Esophagus squamous epithelium (tissue), 5 donors: ENCODE measurements at places on chromosomes 1 and 21.

- DNase-seq: no peak
Measured at GRCh38 chr1:163596541-163597258, 274.9 kb downstream of the NUF2 start.

- no peak for DNase-seq
Measured at GRCh38 chr1:85569122-85569521, 11.4 kb upstream of the CCN1 start.

DNA sequence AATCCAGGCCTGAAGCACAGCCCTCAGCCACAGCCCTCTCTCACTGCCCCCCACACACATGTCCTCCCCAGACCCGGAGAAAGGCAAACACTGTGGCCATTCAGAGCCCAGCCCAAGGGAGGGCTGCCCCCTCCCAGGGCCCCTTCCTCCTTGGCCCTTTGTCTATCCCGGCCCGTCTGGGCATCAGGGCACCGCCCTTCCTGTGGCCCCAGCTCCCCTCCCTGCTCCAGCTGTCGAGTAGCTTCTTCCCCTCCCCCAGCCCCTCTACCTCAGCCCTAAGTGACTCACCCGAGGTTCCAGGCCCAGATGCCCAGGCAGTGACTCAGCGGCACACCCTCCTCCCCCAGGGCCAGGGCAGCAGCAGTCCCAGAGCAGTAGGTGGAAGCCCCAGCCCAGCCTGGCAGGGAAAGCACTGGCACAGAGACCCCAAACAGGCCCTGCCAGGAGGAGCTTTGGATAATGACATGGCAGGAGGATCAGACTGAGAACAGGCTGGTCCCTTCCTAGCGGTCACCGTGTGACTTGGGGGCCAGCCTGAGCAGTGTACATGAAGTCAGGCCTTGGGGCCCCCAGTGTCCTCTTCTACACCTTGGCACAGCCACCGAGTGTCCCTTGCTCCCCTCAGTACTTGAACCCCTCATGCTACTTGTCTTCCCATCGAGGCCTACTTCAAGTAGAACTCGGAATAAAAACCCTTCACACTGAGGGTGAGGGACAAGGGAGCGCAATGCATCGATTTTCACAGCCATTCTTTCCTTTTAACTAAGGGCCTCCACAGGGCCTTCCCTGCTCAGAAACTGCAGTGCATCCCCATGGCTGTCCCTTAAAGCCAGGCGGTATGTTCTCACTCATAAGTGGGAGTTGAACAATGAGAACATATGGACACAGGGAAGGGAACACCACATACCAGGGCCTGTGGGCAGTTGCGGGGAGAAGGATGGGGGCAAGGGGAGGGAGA, 1.0 kb upstream of the S100A2 start:
- peak; percentile 71 for DNase-seq

GRCh38 chr1:230282157-230282556, 144.0 kb downstream of the PGBD5 start:
- no peak for DNase-seq

- DNase-seq: no peak
Measured at GRCh38 chr1:14627608-14628489, 29.4 kb downstream of the KAZN start.

GRCh38 chr1:223276029-223276428, 87.9 kb downstream of the SUSD4 start:
- DNase-seq: no peak

- no peak for DNase-seq
Measured at GRCh38 chr1:2373551-2374251, 17.7 kb downstream of the MORN1 start.

DNA sequence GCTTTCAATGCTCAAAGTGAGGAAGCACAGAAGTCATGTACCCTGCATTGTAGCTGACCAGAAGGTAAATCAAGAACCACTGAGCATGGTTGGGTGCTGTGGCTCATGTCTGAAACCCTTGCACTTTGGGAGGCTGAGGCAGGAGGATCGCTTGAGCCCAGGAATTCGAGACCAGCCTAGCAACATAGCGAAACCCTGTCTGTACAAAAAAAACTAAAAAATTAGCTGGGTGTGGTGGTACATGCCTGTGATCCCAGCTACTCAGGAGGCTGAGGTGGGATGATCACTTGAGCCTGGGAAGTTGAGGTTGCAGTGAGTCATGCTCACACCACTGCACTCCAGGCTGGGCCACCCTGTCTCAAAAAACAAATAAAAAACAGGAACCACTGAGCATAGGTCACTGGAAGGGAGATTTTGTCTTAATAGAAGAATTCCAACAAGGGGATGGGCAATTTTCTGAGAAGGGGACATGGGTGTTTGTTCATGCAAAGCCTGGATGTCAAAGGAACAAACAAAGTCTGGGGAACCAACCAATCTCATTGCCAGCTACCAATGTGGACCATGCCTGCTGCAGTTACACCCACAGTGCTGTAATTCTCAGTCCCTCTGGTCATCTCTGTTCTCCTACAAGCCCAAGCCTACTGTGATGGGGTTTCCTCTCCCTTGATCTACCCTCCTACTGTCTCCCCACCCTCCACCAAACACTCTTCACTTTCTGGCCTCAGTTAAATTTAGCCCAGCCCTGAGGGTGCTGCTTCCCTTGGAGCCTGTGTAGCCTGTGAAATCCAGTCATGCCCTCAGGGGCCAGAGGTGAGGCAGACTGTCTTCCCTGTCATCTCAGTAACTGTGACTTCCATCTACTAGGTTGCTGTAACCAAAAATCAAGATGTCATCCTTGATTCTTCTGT, 47.9 kb downstream of the ELF3 start:
- no peak for DNase-seq

DNA sequence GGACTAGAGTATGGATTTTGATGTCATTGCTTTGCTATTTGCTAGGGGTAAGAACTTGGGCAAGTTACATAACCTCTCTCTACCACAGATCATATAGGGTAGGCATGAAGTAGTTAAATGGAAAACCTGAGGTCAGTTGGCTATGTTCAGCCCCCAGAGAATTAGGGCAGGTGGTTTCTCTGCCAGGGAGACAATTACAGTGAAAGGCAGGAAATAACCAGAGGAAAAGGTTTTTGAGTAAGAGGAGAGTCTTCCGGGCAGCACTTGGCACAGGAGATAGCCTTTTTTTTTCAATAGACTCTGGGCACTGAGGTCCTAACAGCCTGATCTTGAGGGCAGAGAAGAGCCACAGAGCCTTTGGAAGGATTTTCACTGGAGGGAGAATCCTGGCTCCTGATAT, 16.7 kb upstream of the SERBP1 start:
- no peak for DNase-seq

DNA sequence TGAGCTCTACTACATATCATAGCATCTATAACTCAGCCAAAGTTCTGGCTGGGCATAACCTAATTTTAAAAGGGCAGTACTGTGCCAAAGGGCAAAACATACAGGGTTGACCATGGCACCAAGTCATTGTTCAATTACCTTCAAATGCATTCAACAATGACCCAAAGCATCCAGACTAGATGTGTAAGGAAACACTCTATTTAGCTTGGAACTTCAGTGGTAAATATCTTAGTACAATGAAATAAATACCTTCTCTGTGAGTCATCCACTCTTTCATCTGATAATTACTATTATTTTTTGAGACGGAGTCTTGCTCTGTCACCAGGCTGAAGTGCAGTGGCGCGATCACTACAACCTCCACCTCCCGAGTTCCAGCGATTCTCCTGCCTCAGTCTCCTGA, 70.0 kb downstream of the NVL start:
- DNase-seq: no peak

DNA sequence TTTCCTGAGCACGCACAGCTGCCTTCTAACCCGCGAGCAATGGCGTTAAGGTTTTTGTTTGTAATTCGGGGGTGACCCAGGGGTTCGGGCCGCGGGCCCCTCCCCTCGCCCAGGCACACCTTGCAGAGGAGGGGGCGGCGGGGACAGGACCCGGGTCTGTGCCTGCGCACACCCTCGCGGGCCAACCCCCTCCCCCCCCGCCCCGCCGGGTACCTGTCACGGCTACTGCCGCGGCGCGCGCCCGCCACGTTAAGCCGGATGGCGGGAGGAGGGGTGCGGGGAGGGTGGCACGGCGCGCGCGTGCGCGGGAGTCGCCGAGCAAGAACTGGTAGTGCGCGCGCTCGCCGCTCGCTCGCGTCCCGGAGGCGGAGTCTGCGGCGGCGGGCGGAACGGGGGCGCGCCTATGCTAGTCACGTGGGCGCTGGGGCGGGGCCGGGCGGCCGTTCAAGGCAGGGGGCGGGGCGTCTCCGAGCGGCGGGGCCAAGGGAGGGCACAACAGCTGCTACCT, at the start of gene TPTE:
Gene TPTE (plus strand): TSS at position 493 of the 508 bp plus-strand sequence. CDS start 17,141 bp downstream, outside the sequence.
- DNase-seq: no peak

GRCh38 chr1:212440419-212440818, 7.7 kb downstream of the NENF start:
- no peak for DNase-seq

- no peak for DNase-seq
Measured at GRCh38 chr1:202567738-202568137, 142.5 kb downstream of the SYT2 start.

- no peak for DNase-seq
Measured at GRCh38 chr1:159817276-159818041, 9.2 kb upstream of the SLAMF8 start.

DNA sequence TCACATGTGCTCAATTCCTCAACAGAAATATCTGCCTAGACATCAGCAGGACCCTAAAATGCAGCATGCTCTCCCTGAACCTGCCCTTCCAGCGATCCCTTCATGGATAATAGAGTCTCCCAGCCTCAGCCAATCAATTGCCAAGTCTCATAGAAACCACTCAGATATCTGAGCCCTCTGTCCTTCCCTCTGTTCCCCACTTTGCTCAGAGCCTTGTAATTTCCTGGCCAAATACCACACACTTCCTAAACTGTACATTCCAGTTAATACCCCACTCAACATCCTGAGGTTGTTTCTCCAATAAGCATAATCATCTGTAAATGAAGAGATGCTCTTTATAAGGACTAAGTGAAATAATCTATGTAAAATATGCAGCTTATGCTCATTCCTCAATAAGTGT, 59.3 kb upstream of the PTGFRN start:
- no peak for DNase-seq

- no peak for DNase-seq
Measured at GRCh38 chr1:243507672-243508302, 251.9 kb downstream of the SDCCAG8 start.

- DNase-seq: no peak
Measured at GRCh38 chr1:41887365-41887764, 31.4 kb downstream of the HIVEP3 start.

GRCh38 chr1:81388435-81388834, 412.3 kb upstream of the ADGRL2 start:
- no peak for DNase-seq

DNA sequence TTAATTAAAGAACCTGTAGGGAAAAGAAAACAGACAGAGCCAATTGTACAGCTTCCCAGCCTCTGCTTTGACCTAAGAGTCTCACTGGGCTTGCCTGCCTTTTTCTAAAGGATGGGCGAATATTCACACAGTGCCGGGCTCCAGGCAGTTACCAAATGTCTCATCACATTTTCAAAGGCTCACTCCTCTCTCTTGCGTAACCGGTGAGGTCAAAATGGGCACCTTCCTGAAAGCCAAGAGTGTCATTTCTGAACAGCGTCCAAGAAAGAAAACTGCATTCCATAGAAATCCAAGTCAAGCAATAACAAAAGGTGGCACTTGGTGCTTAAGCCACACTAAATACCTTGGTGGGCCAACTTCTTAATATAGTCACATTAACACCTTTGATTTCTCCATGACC, 710 bp upstream of the PALMD start:
- DNase-seq: no peak

DNA sequence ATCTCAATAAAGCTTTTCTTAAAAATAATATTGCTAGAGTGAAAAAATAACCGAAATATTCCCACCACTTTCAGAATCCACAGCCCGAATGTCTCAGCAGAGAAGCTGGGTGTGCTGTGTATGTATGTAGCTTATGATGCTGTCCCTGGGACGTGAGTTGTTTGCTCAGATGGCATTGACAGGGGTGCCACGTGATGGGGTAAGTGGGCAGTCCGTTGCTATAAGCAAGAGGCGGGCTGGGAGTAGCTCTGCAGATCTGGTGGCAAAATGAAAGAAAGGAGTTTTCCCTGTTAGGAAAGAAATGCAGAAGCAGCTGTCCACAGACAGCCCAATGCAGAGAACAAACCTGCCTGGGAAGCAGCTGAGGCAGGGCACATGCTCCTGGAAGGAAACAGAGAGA, 3.8 kb upstream of the FAM20B start:
- no peak for DNase-seq

- DNase-seq: no peak
Measured at GRCh38 chr1:201226859-201227488, 36.4 kb downstream of the IGFN1 start.

DNA sequence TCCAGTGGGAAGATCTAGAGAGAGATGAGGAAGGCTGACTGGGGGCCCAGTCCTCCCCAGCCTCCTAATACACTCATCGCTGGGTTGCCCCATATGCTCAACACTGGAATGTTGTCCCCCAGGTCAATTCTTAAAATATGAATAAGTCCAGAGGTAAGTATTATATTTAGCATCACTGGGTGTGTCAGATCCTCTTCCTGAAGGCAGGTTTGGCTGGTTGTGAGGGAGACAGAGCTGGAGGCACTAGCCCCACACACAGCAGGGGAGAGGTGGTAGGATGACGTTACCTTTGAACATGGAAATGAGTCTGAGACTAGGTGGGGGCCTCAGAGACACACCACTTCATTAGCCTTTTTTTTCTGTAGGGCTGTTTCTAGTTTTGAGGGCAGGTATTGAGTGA, 42.6 kb downstream of the SLC44A3 start:
- no peak for DNase-seq

- no peak for DNase-seq
Measured at GRCh38 chr1:163863731-163864130, 542.0 kb downstream of the NUF2 start.

- DNase-seq: no peak
Measured at GRCh38 chr1:155835548-155835947, 21.5 kb downstream of the GON4L start.

DNA sequence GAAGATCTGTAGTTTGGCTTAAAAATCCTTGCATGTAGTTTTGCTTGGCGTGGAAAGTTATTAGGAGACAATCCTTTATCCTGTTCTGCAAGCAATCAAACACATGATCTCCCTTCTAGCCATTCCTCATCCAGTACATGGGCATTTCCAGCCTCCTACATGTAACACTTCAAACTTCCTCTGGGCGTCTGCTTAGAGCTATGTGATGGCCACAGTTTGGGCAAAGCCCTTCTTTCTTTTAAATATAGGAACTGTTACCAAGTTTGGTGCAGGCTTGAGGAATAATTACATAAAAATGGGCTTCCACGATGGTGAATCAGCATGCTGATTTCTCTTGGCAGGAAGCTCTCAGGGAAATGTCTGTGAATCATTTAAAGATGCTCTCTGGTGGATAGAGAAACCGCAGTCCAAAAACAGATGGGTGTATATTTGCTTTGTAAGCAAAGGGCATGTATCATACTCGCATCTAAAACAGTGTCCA, 176.9 kb upstream of the FMN2 start:
- no peak for DNase-seq
